ENCODE measurements at places on chromosomes 7 and 10. TPM values are rescaled to one million over a fixed set of nuclear protein-coding genes. Genes with fewer than 3 reads are reported as not detected.

Gene KCNMA1
- total RNA-seq: 0.42 TPM

Gene CHST12
- 3.0 TPM for total RNA-seq

Gene NAT16
- not detected for total RNA-seq

Gene CALCR
- total RNA-seq: not detected

Gene CTAGE8
- 0.73 TPM for total RNA-seq

Gene ANKRD1
- not detected for total RNA-seq

Gene PIP
- not detected for total RNA-seq

Gene FXYD4
- not detected for total RNA-seq
